ENCODE measurements at places on chromosomes 5 and 9.

GRCh38 chr5:73446631-73447529 lies 1.7 kb downstream of the FOXD1 start:
- no peak for DNase-seq

DNA sequence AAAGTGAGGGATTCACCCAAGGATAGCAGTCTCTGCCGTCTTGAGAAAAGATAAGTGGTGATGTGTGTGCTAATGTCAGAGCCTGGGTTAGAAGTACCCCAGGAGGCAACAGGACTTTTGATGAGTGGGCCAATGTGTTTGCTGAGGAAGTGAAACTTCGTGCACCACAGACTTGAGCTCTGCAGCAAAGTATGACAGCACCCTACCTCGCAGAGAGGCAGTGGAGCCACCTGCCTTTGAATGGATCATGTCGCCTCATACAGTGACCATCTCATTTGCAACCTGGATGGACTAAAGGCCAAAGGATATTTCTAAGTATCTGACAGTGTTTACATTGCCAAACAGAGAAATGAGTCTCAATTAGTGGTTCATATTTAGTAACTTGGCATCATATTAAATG lies 593.9 kb upstream of the GRAMD2B start:
- no peak for DNase-seq

- no peak for DNase-seq
Measured at GRCh38 chr9:126217250-126217653, 109.4 kb upstream of the MVB12B start.

- DNase-seq = no peak
Measured at GRCh38 chr5:43245724-43246385, 53.8 kb downstream of the NIM1K start.

DNA sequence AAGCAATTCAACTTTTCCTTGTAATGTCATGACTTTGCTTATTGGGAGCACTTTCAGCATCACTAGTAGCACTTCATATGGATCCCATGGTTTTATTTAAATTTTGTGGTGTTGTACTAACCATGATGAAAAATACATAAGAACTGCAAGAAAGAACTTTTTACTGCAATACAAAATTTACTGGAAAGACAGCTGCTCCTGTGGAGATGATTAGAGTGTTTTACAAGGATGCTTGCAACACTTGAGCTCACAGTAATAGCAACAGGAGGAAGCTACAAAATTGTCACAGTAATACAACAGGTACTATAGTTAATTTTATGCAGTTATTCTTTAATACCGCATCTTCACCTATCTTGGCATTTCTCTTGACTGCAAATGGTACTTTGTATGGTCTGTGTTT lies 158.3 kb upstream of the TSLP start:
- DNase-seq = no peak

GRCh38 chr9:137478962-137479861 lies 20.1 kb upstream of the NSMF start:
- no peak for DNase-seq

DNA sequence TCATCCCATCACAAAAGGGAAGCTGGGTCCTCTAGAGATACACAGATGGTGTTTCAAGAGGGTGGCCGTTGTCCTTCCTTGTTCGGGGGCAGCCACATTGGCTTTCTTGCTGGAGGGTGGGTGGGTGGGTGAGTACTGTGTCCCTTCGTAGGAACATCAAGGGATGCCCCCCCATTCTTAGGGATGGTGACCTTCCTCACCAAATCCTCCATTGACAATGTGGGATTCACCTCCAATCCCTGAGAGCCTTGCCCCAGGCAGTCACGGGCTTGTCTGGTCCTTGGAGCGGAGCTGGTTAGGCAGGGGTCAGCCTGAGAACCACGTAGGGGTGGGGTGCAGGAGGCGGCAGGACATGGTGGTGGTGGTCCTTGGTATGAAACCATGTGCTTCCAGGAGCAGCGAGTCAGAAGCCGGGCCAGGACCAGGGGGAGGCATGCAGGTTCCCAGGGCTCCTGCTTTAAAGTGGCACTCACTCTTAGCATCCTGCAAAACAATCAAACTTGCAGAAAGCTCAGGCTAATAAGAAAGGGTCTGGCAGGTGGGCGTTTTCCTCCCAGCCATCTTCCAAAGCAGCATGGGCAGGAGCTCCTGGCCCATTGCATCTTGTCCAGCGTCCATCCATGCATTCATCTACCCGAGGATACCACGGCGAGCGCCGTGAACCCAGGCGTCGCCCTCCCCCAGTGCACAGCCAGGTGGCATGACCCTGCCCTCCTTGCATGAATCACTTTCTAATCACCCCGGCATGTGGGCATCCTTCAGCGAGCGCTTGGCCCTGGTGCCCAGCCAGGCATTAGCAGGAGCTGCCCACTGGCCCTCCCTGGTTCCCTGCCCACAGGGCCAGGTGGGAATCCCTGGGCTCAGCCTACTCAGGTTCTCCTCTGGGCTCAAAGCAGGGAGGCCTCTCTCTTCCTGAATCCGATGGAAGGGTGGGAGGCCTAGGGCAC lies 76.4 kb downstream of the NTNG2 start:
- DNase-seq = no peak
